ENCODE measurements at places on chromosomes 4 and X. TPM values are rescaled to one million over a fixed set of nuclear protein-coding genes. Genes with fewer than 3 reads are reported as not detected.

AMTN gene
- total RNA-seq, result not detected

HSFX3 gene
- total RNA-seq, result not detected

ESX1 gene
- not detected for total RNA-seq

SERTM2 gene
- total RNA-seq, result not detected

DCUN1D4 gene
- 54.0 TPM for total RNA-seq

USP27X gene
- 7.3 TPM for total RNA-seq

ITGB1BP2 gene
- 3.5 TPM for total RNA-seq

TLR3 gene
- 2.1 TPM for total RNA-seq

DNA sequence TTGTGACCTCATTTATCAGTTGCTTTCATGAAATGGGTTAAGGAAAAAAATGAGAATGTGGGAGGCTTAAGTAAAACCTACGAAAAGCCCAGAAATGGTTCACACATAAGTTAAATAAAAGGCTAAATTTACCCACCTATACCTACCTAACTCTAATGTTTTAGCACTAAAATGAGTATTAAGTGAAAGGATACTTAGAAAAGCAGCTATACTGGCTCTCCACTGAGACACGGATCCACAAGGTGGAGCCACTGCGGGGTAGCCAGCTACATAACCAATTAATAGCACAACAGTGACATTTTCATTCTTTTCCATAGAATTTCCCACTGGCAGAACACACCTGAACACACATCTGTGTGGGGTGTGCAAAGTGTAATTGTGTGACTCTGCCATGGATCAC lies 101.9 kb downstream of the MAML3 start:
- H3K27ac ChIP-seq, result no peak overlapping the region
- H3K27me3 ChIP-seq, result no peaks in the 10 kb centered on the region
- peak; percentile 15 for DNase-seq
- H3K36me3 ChIP-seq, result no peaks in the 10 kb centered on the region
- H3K4me3 ChIP-seq, result no peak overlapping the region
- peaks cover 19% of the 10 kb centered on the region for H3K4me1 ChIP-seq

DNA sequence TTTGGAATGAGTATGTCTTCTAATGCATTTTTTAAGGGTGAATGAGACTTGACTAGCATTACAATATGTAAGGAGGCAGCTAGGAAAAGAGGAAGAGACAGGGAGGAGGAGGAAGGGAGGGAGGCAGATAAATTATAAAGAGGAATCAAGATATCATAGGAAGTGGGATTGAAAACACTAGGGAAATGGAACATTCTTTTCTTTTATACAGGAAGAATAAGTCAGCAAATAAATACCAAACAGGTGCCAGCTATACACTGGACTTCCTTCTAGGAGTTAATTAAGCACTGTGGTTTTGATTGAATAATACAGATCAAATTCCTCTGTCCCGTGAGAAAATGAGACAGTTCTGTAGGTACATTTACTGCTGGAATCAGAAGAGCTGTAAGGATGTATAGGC lies 78.6 kb downstream of the PACRGL start:
- no peak for DNase-seq
- no peaks in the 10 kb centered on the region for H3K27me3 ChIP-seq
- no peaks in the 10 kb centered on the region for H3K4me1 ChIP-seq
- H3K4me3 ChIP-seq, result no peak overlapping the region
- H3K27ac ChIP-seq, result no peak overlapping the region

GRCh38 chr4:166724369-166724768 lies 509.9 kb downstream of the SPOCK3 start:
- H3K4me3 ChIP-seq, result no peak overlapping the region
- H3K27me3 ChIP-seq, result no peaks in the 10 kb centered on the region
- DNase-seq, result no peak
- no peaks in the 10 kb centered on the region for H3K4me1 ChIP-seq

- H3K4me1 ChIP-seq, result no peaks in the 10 kb centered on the region
- no peak overlapping the region for H3K27ac ChIP-seq
- DNase-seq, result no peak
- H3K4me3 ChIP-seq, result no peak overlapping the region
- no peaks in the 10 kb centered on the region for H3K36me3 ChIP-seq
These were observed 174.9 kb downstream of the CORIN start for GRCh38 chr4:47662975-47663374.

DNA sequence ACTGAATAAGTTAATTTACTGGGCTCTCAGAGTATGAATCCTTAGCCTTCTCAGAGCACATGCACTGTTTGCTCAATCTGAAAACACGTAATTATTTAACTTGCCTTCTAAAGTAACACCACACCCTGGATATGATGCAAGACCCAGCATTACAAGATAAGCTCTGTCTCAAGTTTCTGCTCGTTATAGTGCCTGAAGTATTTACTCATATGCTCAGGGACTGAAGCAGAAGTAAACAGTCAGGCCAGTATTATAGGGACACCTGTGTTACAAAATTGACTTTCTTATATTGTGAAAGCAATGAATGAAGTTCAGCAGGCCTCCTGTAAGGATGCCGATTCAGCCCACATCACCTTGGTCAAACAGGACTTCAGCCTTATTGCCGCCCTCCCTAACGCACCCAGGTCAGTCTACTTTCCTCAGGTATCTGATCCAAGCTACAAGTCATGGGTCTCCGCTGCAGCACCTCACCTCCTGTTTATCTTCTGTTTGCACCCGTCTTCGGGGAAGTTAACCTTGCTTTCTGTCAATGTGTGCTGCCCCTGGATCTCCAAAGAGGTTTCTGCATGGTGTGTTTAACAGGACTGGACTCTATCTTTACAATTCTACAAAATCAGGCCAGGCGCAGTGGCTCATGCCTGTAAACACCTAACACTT lies 42.8 kb upstream of the KLF3 start:
- H3K4me3 ChIP-seq, result no peak overlapping the region
- H3K27me3 ChIP-seq, result no peaks in the 10 kb centered on the region
- no peaks in the 10 kb centered on the region for H3K36me3 ChIP-seq

- DNase-seq, result peak; percentile 68
- H3K4me3 ChIP-seq, result peak overlapping the region; percentile 66
- H3K36me3 ChIP-seq, result no peaks in the 10 kb centered on the region
- no peaks in the 10 kb centered on the region for H3K27me3 ChIP-seq
- H3K4me1 ChIP-seq, result peaks cover 16% of the 10 kb centered on the region
These were observed 885 bp downstream of the CCDC110 start for GRCh38 chr4:185470501-185471195.

DNA sequence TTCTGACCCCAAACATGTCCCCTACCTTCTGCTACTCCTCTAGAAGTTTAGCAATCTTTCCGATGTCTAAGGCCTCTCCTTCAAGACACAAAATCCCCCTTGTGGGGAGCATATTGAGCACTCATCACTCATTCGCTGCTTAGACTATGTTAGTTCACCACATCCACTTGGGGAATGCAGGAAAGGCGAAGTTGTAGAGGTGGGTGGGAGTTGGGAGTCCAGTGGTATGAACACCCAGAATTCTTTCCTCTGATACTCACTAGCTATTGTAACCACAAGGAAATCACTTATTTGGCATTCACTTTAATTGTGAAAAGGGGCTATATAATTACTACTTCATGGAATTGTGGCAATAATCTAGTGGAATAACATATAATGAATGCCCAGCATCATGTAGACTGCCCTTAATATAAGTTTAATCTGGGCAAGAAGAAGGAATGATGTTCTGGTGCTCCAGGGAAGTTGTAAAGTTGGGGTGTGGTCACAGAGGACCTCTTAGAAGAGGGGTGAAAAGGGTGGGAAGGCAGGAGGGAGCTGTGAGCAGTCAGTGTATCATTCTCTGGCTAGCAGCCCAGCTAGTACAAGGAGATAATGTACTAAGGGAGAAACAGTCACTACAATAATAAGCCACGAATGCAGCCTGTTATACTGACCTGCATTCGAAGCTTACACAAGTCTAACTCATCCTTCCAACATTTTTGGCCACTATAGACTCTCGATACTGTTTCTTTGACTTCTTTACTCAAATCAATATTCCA lies 468.2 kb upstream of the DIPK2B start:
- H3K4me3 ChIP-seq, result no peak overlapping the region
- no peaks in the 10 kb centered on the region for H3K4me1 ChIP-seq
- DNase-seq, result no peak
- no peaks in the 10 kb centered on the region for H3K36me3 ChIP-seq

DNA sequence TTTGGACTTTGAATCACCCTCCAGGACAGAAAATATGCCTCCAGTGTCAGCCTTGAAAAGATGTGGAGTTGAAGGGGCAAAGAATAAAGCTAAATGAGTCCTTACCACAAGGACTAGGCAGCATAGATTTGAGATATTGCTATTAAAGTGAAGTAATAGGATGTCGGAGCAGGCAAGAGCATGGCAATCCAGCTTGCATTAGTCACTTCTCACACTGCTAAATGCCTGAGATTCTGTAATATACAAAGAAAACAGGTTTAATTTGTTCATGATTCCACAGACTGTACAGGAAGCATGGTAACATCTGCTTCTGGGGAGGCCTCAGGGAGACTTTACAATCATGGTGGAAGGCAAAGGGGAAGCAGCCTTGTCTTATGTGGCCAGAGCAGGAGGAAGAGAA lies 109.8 kb upstream of the PCDH7 start:
- no peak for DNase-seq
- no peak overlapping the region for H3K27ac ChIP-seq
- H3K27me3 ChIP-seq, result no peaks in the 10 kb centered on the region
- H3K4me1 ChIP-seq, result no peaks in the 10 kb centered on the region
- no peak overlapping the region for H3K4me3 ChIP-seq

GRCh38 chrX:102345916-102346315 lies 93.9 kb downstream of the NXF2B start:
- H3K4me3 ChIP-seq, result no peak overlapping the region
- no peaks in the 10 kb centered on the region for H3K4me1 ChIP-seq
- no peak overlapping the region for H3K27ac ChIP-seq
- no peaks in the 10 kb centered on the region for H3K36me3 ChIP-seq
- DNase-seq, result peak; percentile 47

DNA sequence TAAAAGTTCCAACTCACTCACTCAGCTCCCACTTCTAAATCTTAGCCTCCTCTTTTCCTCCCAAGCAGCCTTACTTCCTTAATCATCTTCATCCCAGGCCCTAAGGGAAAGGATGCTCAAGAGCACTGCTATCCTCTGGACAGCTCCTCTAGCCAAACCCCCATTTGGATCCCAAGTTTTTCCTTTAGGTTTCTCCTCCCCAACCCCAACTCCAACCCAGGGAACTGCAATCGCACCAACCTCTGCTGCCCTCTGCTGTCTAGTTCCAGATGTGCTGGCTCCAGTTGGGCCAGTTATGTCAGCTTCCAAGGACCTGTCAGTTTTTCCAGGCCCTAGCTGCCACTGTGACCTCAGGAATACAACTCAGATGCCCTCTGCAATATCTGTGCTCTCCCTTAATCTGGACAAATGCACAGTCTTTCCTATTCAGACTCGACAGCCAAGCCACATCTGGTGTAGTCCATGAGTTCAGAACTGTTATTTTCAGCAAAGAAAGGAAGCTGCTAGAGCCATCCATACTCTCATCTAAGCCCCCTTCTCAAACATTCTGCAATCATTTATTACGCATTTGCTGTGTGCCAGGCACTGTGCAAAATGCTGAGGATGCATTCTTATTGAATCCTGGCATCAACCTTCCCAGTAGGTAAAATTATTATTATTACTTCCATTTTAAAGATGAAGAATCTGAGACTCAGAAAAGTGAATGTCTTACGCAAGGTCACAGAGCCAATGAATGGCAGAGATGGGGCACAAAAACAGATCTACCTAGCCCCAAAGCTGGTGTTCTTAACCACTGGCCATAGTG lies 12.3 kb upstream of the XPNPEP2 start:
- no peaks in the 10 kb centered on the region for H3K36me3 ChIP-seq
- no peaks in the 10 kb centered on the region for H3K27me3 ChIP-seq
- no peak overlapping the region for H3K27ac ChIP-seq
- H3K4me1 ChIP-seq, result peaks cover 26% of the 10 kb centered on the region

DNA sequence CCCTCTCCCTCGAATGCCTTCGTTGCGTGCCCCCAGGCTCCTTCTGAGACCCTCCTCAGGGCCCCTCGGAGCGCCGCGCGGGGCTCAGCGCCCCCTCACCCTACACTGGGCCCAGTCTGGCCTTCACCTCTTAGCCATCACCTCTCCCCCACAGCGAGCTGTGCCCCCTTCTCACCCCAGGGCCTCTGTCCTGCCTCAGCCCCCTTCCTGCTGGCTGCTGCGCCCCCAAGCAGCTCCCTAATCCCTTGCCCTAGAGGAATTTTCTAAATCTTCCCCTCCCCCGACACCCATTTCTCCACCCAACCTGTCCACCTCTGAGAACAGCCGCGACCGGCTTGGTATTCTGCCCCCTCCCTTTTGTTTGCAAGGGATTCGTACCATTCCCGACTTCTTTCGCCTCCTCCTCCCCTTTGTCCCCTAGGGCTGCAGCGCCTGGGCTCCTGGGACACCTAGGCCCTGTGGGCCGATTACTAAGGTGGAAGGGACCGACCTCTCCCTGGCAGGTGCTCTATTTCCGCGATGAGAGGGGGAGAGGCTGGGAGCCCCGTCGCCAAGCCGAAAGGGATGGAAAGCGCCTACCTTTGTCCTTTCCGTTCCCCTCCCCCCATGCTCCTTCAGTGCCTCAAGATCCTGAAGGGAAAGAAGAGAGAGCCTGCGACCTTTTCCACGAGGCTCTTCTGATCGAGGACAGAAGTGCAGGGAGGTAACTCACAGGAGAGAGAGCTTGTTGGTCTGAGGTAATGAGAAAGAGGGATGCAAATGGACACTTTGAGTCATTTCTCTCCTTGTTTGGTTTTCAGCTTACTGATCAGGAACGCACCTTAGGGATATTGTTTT lies 10.9 kb downstream of the DLG3 start:
- H3K27ac ChIP-seq, result peak overlapping the region; percentile 60
- no peaks in the 10 kb centered on the region for H3K27me3 ChIP-seq
- DNase-seq, result no peak
- H3K4me3 ChIP-seq, result peak overlapping the region; percentile 57
- peaks cover 33% of the 10 kb centered on the region for H3K4me1 ChIP-seq
- H3K36me3 ChIP-seq, result no peaks in the 10 kb centered on the region

DNA sequence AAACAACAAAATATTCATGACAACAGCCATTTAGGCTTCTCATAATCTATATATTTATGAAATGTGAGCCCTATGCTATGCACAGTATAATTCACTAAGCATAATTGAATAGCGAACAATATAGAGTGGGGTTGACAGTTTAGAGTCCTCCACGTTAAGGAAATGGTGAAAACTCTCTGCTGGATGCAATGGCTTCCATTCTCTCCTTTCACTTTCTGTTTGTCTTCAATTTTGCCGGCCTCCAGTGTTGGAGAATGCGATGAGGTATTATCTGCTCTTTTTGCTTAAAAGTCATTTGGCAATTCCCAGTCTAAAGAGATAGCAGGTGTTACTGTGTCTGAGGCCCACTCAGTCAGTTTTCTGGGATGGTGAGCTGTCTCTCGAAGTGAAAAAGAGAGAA lies 52.1 kb downstream of the NPY5R start:
- no peak overlapping the region for H3K27ac ChIP-seq
- peaks cover 4% of the 10 kb centered on the region for H3K4me1 ChIP-seq
- DNase-seq, result no peak

DNA sequence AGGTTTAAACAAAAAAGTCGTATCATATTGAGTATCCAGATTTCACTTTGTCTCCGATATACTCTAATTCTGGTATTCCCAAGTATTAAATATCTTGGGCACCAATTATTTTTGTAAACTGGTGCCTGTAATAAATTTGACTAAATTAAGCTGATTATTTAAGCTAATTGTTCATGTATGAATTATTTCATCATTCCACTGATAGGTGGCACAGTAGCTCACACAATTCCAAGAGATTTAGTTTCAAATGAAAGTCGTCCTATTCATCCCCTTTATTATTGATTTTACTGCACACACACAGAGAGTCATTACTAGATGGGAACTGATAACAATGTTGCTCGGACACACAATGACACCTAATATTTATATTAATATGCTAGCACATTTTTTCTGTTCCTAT lies 432.4 kb downstream of the DMD start:
- H3K27me3 ChIP-seq, result no peaks in the 10 kb centered on the region
- no peak overlapping the region for H3K27ac ChIP-seq
- H3K36me3 ChIP-seq, result no peaks in the 10 kb centered on the region
- no peaks in the 10 kb centered on the region for H3K4me1 ChIP-seq

GRCh38 chr4:172895699-172896098 lies 272.9 kb upstream of the GALNT7 start:
- no peak overlapping the region for H3K27ac ChIP-seq
- no peak overlapping the region for H3K4me3 ChIP-seq
- H3K36me3 ChIP-seq, result no peaks in the 10 kb centered on the region
- no peak for DNase-seq

Data from CD4-positive, alpha-beta memory T cell (primary cell).